ENCODE measurements at places on chromosomes 1 and 21. TPM values are rescaled to one million over a fixed set of nuclear protein-coding genes. Genes with fewer than 3 reads are reported as not detected.

The LCE2C gene
- not detected for total RNA-seq

- H3K27me3 ChIP-seq, result no peaks in the 10 kb centered on the region
- no peak overlapping the region for H3K4me3 ChIP-seq
- H3K27ac ChIP-seq, result no peak overlapping the region
- peak; percentile 35 for DNase-seq
These were observed 49.4 kb downstream of the TBCE start for GRCh38 chr1:235416662-235417049.

- no peaks in the 10 kb centered on the region for H3K27me3 ChIP-seq
- H3K36me3 ChIP-seq, result no peaks in the 10 kb centered on the region
- DNase-seq, result no peak
- H3K4me1 ChIP-seq, result no peaks in the 10 kb centered on the region
- no peak overlapping the region for H3K4me3 ChIP-seq
These were observed 130.8 kb downstream of the BEND5 start for GRCh38 chr1:48645883-48646282.

DNA sequence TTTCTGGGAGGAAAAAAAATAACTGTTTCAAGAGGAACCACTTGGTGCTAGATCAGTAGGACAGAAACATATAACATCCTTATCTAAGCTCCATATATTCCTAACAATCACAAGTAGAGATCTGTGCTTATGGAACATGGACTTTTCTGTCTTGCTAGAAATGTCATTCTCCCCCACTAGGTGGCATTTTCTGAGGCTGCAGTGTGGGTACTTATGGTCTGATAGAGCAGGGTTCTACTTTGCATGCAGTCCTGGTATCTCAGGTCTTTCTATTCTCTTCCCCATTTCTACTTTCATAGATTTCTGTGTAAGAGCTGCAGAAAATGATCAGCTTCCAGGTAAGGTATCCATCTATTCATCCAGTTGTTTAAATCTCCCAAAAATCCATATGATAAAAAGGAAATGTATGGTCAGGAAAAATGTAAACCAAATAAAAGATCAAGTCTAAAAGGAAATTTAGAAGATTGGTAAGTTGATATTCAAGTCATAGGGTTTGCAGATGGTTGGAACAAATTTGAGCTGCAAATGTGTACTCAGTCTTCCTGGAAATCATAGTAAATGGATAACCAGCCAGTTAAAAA lies 1.5 kb downstream of the ZNF684 start:
- no peak overlapping the region for H3K27ac ChIP-seq
- no peak overlapping the region for H3K4me3 ChIP-seq
- H3K27me3 ChIP-seq, result no peaks in the 10 kb centered on the region

All from IMR-90 (cell line).